Left kidney (tissue), 8 donors: ENCODE measurements at places on chromosomes 3 and 15.
A peak's percentile ranks its signal among the peaks of the same experiment; 100 is the strongest.

DNA sequence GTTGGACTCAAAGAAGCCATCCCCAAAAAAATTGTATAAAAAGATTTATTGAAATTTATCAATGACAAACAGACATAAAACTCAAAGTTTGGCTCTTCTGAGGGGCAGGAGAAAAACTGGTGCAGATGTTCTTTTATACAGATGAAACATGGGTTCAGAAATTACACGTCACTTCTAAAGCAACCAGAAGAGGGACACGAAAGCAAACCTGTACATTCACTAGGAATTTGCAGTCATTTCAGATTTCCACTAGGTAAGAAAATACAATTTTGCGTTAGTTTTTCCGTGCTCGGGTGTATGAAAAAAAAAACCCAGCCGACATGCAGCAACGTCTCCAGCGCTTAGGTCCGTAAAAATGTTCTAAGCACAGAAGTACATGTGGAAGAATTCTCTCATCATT, 41.8 kb downstream of the ANP32A start:
- DNase-seq: no peak

- no peak for DNase-seq
Observed at GRCh38 chr15:100515758-100516157, 13.0 kb downstream of the CERS3 start.

GRCh38 chr3:106172101-106172500, 303.3 kb upstream of the CBLB start:
- no peak for DNase-seq

GRCh38 chr15:29034593-29035335, 149.0 kb downstream of the APBA2 start:
- no peak for DNase-seq

DNA sequence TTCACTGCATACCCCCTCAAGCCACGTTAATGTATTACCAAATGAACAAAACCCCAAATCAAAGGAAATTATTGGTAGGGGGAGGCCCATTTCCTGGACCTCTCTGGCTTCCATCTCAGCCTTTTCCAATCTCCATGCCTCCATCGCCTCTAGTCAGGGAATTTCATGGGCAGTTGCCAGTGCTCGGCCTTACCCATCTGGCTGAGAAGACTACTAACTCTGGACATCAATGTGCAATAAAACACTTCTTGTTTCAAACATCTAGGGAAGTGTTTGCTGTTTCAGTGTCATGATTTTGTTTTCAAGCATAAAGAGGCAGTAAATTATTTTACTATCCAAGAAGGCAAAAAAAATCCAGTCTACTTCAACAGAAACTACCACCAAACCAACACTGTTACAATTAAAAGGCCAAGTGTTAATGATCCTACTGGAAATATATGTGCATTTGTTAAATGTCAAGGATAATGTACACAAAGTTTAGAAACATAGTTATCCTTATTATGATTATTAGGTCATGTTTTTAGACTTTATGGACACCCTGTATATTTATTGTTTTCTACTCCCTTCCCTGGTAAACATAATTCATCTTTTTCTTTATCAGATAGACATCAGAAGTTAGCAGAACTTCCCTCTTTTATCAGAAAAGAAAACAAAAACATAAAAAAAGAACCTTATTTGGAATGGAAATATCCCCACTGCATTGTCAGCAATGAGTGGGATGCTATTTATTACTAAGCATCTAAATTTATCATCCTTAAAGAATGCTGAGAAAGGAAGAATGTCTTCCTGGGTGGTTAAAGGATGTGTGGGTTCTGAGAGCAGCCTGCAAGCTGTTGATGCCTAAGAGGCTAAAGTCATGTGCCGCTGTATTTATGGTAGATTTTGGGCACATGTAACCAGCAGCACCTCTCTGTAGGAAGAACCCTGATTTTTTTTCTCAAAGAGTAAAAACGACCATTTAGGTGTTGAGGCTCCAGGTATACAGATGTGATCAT, 15.2 kb downstream of the LDHAL6B start:
- peak; percentile 46 for DNase-seq

DNA sequence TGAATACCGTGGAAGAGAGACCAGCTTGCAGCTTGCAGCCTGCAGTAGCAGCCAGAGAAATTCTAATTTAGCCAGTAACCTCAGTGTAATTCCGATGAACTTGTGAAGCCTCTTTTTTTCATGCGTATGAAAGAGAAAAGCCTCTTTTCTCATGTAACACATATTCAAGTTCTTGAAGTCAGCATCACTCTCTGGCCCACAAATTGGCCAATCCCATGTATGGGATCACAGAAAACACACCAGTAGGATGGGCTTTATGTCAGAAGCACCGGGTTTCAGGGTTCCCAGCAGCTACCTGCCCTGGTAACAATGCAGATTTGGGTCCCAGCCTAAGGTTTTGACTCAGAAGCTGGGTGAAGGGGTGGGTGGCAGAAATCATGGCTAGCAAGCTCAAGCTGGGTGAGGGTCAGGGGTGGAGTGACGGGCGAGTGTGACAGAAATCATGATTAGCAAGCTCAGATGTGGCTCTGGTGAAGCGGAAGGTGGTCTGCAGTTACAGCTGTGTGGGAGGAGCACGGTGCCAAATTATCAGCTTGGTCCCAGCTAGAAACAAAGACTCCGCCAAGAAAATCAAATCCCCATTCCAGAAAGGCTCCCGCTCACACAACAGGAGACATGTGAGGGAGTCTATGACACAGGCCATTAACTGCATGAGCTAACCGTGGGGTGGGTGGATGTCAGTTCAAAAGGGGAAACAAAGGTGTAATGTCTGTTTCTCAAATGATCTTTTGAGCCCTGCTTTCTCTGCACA, 86.6 kb downstream of the SNRK start:
- DNase-seq: peak; percentile 52

GRCh38 chr15:84970843-84971242, 10.8 kb upstream of the PDE8A start:
- DNase-seq: no peak

- no peak for DNase-seq
Observed at GRCh38 chr15:74055804-74056203, 26.5 kb downstream of the GOLGA6A start.

DNA sequence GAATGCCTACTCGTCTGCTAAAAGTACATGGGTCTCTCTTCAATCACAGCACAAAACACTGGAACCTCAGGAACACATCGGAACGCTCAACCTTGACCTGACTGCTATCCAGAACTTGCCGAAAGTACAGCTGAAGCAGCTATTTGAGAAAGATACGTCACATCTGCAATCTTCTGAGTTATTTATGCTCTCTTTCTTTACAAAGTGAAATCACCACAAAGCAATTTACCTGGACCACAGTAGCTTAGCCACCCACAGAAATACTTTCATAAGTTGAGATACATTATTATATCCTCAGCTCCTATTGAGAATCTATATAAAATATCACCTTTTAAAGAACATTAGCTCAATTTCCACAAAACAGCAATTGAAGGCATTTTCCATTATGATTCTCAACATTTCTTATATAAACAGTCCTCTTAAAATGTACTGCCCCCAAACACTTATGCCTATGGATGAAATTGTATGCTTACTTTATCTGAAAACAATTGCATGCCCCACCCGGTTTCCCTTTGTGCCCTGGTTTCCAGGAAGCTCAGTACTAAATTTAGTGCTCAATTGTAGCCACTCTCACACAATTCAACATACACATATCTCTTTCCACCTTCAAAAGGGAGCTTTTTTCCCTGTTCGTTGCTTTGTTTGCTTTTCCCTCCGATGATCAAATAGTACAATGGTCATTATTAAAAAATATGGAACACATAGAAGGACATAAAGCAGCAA, 31.8 kb downstream of the HEG1 start:
- DNase-seq: no peak

DNA sequence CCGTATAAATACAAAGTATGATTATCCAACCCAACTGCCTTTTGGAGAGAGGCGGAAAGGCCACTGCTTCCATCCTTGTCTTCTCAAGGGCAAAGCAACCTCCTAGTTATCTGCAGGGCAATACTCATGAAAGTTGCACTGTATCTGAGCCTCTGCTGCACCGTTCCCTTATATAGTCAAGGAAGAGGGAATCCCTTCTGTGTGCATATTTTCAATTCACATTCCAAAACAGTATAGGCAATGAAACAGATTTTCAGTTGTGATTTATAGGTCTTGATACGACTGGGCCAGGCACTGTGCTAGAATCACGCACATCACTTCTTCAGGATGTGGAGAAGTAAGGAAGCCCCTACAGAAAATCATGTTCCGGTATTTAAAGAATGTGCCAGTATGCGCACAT, 455.7 kb downstream of the FOXP1 start:
- DNase-seq: no peak

DNA sequence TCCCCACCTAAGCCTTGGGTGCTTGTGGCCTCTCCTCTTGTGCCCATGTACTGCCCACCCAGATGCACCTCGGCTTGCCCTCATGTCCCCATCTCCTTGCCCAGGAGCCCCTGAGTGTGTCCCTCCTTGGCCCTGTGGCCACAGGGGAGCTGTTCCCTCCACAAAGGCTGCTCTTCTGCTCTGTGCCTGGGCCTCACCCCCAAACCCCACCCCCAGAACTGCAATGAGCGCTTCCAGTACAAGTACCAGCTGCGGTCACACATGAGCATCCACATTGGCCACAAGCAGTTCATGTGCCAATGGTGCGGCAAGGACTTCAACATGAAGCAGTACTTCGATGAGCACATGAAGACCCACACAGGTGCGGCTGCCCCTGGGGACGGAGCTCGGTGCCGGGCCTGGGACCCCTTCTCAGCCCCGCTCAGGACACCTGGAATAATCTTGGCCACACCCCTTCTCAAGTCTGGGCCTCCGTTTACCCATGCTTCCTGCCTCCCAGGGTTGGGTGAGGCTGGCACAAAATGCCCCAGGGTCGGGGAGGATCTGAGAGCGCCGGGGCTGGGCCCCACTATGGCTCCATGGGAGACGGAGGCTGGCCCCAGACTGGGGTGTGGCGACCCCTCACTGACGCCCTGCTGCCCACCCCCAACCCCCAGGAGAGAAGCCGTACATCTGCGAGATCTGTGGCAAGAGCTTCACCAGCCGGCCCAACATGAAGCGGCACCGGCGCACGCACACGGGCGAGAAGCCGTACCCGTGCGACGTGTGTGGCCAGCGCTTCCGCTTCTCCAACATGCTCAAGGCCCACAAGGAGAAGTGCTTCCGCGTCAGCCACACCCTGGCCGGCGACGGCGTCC, 10.3 kb downstream of the ZBTB47 start:
- no peak for DNase-seq

- no peak for DNase-seq
Observed at GRCh38 chr3:194327218-194328052, 23.7 kb downstream of the CPN2 start.

DNA sequence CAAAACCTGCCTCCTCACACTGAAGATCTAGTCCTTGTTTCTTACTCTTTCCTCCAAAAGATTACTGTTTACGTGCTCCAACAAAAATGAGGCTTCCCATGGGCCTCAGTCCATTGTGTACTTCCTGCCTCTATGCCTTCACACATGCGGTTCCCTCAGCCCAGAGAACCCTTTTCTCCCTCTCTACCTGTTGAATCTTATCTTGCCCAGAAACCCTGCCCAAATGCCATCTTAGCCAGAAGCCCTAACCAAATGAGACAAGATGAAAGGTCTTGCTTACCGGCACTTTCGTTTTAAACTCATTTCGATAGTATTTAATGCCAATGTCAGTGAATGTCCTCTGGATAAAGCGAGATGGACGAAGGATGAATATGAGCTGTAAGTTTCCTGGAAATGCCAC, 85.5 kb downstream of the B3GNT5 start:
- no peak for DNase-seq

DNA sequence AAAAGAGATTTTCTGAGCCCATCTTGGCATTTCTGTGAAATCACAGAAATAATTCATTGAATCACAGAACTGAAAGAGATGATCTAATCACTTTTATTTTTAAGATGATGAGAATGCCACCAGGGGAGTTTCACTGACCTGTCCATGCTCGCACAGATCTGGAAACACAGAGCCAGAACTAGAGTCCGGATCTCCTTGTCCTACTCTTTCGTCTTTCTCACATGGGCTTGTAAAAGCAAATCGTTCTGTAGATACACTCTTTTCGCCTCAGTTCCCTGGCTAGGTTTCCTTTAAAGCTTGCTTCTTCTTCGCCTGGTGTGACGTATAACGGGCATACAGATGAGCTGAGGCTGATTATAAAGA, 122.5 kb upstream of the SPRED1 start:
- no peak for DNase-seq

DNA sequence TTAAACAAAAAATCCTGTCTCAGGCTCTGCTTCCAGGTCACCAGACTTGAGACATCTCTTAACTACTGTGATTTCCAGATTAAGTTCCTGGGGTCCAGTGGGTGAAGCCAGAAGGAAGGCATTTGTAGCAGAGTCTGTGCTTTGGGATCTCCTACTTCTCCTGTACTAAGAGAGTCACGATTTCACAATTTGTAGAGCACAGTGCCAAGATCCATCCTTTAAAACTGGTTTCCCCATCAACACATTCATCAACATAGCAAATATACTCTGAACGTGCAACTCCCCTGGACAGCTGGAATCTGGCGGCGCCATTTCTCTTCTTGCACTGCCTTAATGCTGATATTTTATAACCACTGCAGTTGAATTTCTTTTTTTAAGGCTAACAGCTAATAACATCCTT, 33.2 kb downstream of the CDCP1 start:
- DNase-seq: no peak

- DNase-seq: no peak
Observed at GRCh38 chr3:55555873-55556618, 68.9 kb upstream of the WNT5A start.

DNA sequence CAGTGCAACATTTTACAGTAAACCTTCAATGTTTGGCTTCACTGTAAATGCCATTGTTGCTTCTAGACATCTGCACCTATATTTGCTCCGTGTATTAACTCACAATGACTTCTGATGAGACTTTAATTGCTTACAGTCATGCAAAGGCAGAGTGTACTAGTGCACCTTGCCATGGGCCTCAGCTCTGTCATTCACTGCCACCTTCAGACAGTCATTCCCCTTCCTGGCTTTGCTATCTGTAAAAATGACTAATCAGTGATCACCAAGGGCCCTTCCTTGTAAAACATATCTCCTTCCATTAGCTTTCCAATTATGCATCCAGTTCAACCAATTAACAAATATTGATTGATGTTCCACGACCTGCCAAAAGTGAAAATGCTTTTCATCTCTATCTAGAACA, 120.3 kb downstream of the ARRDC4 start:
- no peak for DNase-seq

GRCh38 chr15:65377105-65377975, 462 bp downstream of the IGDCC3 start:
- DNase-seq: no peak

GRCh38 chr3:27596334-27596841, 112.2 kb upstream of the SLC4A7 start:
- DNase-seq: peak; percentile 48

DNA sequence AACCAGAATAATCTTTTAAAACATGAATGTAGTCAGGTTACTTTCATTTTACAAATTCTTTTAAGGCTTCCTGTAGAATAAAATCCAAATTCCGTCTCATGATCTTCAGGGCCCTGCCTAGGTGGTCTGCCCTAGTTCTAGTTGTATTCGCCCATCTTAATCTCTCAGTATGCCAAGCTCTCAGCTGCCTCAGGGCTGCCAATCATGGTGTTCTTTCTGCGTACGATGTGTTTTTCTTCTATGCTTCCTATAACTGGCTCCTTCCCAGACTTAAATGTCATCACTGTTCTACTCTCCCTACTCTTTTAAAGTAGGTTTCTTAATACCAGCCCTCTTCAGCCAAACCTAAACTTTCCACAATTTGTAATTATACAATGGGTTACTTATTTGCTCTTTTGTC, 107.4 kb downstream of the GREM1 start:
- DNase-seq: no peak
